ENCODE measurements at places on chromosomes 2 and 18. TPM values are rescaled to one million over a fixed set of nuclear protein-coding genes. Genes with fewer than 3 reads are reported as not detected.

GRCh38 chr2:173614265-173614930, 259.7 kb downstream of the CDCA7 start:
- DNase-seq, result no peak

DNA sequence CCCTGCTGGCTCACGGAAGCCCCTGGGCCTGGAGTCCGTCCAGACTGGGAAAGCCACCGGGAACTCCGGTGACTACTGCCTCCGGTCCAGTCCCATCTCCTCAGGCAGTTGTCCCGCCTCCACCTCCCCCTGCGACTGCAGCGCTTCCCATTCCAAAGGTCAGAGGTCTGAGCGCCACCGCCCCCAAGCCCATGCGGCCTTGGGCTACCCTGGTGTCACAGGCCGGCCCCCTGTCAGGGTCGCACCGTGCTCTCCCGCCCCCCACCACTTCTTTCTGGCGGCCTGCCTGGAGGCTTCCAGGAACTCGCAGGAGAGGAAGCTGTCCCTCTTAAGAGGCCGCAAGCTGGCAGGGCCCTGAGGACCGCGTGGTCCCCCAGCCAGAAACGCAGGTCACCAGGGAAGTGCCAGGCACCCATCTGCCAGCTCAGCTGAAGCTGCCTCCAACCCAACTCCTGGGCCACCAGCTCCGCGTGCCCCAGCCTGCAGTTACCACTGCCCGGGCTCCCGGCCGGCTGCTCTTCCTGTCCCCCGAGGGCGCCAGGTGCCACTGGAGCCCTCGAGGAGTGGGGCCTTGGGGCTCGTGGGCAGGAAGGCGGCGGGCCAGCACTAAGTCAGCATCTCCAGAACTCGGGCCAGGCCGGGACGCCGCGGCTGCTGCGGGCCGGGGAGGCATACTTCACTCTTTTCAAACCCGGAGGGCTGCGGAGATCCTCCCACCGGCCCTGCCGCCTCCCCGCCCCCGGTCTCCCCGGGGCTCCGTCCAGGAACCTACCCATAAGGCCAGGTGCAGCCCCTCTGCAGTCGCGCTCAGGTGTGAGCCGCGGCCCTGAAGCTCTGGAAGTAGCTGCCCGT, 83.3 kb upstream of the POMC start:
- peak; percentile 45 for DNase-seq

GRCh38 chr2:23487735-23488492, 102.9 kb downstream of the KLHL29 start:
- no peak for DNase-seq

DNA sequence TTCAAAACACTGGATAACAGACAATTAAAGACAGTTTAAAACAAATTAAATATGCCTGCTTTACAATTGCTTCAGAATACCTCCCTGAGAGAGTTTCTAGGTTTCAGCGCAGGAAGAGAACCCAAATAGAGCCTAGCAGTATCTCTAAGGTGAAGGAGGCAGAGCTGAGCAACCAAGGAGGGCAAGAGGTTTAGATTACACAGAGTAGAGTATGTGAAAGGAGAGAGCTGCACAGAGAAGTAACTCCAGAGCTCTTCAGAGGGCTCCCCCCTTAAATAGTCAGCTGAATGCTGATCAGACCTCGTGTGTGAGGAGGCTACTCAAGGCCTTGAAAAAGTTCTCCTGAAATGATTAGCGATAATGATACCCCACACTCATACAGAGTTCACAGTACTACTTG, 386.5 kb upstream of the TCF4 start:
- DNase-seq, result no peak

DNA sequence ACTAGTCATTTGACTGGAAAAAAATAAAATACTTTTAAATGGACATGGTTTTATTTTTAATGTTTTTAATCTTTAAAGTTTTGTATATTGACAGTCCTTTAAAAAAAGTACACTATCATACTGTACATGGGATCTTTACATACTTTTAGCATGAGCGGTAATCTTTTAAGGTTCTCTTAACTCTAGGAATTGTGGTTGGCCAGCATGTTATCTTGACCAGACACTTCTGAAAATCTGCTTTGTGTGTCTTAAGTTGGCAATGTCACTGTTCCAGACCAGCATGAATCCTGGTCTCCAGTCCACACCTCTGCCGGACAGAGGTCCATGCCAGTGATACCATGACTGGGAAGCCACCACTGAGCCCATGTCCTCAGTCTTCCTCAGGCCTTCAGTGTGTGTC, 17.7 kb downstream of the ITGB1BP1 start:
- no peak for DNase-seq

DNA sequence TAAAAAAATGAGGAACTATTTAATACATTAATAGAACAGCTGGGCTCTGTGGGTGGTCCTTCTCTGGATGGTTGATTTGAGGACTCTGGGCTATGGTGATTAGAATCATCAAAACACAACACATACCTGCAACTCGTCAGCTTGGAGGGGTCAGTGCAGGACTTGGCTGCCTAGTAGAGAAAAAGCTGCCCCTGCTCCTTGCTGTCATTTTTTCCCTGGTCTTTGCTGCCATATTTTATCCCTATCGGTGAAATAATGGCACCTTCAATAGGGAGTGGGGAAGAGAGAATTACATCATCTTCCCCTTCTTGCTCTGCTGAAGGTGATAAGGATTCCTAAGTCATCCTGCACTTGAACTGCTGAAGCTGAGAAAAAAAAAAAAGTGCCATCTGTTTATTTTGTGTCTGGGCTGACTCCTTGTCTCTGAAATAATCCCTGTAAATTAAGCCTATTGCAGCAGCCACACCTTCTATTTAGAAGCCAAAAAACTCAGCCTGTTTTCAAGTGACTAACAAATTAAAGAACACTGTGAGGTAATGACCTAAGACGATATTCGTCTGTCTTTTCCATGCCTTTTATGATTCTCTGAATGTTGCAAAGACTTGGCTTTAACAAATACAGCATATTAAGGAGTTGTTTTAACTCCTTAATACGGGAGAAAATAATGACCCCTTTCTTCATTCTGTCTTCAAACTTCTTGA, 89.3 kb downstream of the ACVR1 start:
- no peak for DNase-seq

GRCh38 chr18:10441472-10441871, 13.0 kb upstream of the APCDD1 start:
- DNase-seq, result no peak

DNA sequence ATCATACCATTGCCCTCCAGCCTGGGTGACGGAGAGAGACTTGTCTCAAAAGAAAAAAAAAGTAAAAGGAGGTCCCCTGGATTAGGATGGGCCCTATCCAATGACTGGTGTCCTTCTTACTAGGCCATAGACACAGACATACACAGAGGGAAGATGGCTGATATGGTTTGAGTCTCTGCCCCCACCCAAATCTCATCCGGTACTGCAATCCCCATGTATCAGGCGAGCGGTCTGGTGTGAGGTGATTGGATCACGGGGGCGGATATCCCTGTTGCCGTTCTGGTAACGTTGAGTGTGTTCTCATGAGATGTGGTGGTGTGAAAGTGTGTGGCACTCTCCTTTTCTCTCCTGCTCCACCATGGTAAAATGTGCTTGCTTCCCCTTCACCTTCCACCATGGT, 7.8 kb upstream of the CNDP2 start:
- no peak for DNase-seq

- DNase-seq, result no peak
These were observed 52.7 kb downstream of the MAP2 start for GRCh38 chr2:209476367-209477208.

GRCh38 chr18:48831113-48831759, 119.5 kb downstream of the SMAD7 start:
- peak; percentile 10 for DNase-seq

Gene COL3A1
- not detected for total RNA-seq

Gene TCF7L1
- not detected for total RNA-seq

Gene EFHD1
- total RNA-seq, result not detected

Gene ASB18
- total RNA-seq, result not detected

Gene PID1
- 1.0 TPM for total RNA-seq

Gene TRABD2A
- 6.3 TPM for total RNA-seq
